MG63 (cell line): ENCODE measurements at places on chromosomes 5 and 9.

GRCh38 chr9:5531101-5531882 lies 21.0 kb downstream of the PDCD1LG2 start:
- no peak for DNase-seq

DNA sequence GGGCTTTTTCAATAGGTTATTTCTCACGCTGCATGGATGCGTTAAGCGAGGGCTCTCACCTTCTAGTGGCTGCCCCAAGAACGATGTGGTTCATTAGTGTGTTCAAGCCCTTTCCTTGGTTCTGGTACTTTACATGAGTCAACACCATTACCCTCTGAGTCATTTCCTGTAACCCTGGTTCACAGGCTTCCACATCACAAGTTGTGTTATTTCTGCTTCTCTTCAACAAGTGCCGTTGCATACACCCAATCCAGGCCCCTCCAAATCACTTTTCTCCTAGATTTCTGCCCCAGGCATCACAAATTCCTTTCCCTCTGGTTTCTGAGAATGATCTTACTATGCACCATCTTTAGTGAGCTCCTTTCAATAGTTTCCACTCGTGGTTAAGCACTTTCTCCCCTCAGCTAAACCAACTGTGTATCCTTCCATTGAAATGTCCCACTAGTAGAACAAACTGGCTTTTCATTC lies 69.5 kb upstream of the RAD23B start:
- DNase-seq = peak; percentile 35

DNA sequence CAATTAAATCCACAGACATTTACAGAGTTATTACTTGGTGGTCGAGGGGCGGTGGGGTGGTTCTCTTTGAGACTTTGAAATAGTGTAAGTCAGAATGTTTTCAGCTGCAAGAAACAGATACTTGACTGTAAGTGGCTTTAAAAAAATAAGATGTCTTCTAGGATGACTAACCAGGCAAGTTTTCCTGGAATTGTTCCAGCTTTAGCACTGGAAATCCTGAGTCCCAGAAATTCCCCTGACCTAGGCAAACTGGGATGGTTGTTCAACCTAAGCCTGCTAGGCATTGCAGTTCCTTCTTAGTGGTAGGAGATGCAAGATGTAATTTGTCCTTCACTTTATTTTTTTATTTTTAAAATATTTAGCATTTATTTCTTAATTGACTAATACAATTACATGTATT lies 169.5 kb upstream of the POC5 start:
- DNase-seq = no peak

- DNase-seq = no peak
Observed at GRCh38 chr9:38226491-38226951, 157.5 kb upstream of the SHB start.

GRCh38 chr9:908536-909205 lies 67.2 kb downstream of the DMRT1 start:
- DNase-seq = no peak

DNA sequence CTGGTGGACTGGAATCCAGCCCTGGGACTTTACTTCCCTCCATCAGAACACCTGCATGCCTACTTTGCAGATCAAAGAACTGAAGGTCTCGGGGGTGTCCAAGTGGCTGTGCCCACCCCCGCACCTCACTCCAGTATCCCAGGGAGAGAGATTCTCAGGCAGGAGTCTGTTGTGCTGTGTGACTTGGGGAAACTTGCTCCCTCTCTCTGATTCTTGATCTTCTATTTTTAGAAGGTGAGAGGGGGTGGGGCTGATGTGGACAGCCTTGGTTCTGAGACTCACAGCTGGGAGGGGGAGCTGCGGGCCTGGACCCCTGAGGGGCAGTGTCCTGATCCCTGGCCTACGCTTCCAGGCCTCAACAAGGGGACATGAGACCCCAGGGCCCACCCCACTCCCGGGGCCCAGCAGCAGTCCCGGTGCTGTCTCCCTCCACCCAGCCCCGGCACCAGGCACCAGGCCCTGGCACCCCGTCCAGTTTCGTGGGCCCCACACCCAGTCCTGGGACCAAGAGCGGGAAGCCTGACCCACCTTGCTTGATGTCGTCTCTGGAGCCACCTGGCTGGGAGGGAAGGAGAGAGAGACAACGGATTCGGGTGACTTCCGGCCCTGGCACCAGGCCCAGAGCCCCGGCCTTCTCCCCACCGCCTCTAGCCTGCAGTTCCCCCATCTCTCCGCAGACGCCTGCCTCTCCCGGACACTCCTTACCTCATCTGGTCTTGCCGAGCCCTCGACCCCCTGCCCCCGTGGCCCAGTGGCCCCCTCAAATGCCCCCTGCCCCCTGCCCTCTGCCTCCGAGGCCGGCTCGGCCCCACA lies 74.0 kb upstream of the SPTLC1 start:
- no peak for DNase-seq

DNA sequence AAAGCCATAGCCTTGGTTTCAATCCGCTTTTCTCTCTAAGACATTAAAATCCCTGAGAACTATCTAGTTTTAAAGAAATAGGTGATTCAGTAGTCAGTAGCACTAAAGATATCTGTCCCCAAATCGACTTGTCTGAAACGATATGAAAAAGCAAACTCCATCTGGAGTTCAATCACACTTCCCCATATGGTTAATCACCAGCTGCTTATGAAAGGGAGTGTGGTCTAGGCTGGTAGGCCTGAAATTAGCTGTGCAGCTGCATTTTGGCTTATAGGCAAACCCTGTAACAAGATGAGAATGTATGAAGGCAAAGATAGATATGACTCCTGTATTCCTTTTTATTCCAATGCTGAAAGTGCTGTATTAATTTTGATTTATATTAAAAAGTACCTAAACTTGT lies 65.9 kb downstream of the DMRTA1 start:
- no peak for DNase-seq

DNA sequence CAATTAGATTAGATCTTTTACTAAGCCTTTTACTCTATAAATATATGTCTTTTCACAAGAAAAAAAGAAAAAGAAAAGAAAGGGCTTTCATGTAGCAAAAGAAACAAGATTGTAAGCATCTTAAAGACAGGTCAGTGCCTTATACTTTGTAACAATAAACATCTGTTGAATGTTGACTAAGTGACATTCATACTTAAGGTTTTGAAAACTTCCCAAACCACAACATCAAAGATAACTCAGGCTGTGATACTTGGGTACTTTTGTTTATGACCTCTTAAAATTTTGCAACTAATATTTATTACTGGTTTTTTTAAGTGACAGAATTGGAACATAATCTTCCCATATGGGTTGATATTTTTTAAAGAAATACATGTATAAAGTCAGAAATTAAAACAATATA lies 7.4 kb downstream of the GRAMD2B start:
- DNase-seq = no peak
